Neural crest cell (in vitro differentiated cells): ENCODE measurements at places on chromosomes 16 and 17. TPM values are rescaled to one million over a fixed set of nuclear protein-coding genes. Genes with fewer than 3 reads are reported as not detected.

Gene TP53TG3B
- total RNA-seq, result not detected in 2 replicates

DNA sequence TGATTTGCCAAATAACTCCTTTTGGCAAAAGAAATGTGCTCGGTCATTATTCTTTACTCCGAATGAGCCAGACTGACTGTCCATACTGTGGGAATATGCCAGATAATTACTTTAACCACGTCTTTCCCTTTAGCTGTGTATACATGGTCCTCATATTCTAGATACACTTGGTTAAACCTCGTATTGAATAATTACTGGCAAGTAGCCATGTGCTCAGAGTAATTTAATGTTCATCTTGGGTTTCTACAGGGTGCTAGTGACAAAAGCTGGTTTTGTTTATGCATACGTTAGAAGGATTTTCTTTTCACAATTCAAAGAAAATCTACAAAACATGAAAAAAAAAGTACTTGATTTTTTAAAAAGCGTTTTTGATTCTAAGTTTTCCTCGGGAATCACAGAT lies 540.3 kb downstream of the KCNJ2 start:
- no peak for DNase-seq
- no peak overlapping the region for H3K27ac ChIP-seq
- no peaks in the 10 kb centered on the region for H3K4me1 ChIP-seq
- no peaks in the 10 kb centered on the region for H3K27me3 ChIP-seq
- peaks cover 3% of the 10 kb centered on the region for H3K36me3 ChIP-seq
- no peak overlapping the region for H3K4me3 ChIP-seq

Gene CTRL
- total RNA-seq, result 2.5 and 3.0 TPM in 2 replicates

GRCh38 chr17:44911133-44912001 lies 3.9 kb downstream of the GFAP start:
- H3K36me3 ChIP-seq, result no peaks in the 10 kb centered on the region
- peak overlapping the region; percentile 15 for H3K4me3 ChIP-seq
- H3K27me3 ChIP-seq, result peaks cover 24% of the 10 kb centered on the region
- peaks cover 24% of the 10 kb centered on the region for H3K4me1 ChIP-seq

DNA sequence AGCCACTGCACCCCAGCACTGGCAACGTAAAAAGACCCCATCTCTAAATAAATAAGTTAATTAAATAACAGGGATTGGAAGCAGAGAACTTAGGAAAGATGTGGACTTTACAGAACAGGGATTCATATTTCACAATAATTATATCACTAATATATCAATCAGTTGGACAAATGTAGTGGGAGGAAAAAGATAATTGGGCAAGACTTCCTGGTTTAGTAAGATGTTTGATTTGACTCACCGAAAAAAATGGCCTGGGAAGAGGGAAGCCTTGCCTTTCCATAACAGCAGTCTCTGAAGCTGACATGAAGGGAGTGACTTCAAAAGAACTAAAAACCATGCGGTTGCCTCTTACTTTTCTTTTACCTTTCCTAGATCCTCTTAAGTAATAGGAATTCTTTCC lies 15.2 kb upstream of the C17orf78 start:
- H3K36me3 ChIP-seq, result peaks cover 11% of the 10 kb centered on the region
- no peak for DNase-seq
- no peak overlapping the region for H3K27ac ChIP-seq
- H3K27me3 ChIP-seq, result no peaks in the 10 kb centered on the region

DNA sequence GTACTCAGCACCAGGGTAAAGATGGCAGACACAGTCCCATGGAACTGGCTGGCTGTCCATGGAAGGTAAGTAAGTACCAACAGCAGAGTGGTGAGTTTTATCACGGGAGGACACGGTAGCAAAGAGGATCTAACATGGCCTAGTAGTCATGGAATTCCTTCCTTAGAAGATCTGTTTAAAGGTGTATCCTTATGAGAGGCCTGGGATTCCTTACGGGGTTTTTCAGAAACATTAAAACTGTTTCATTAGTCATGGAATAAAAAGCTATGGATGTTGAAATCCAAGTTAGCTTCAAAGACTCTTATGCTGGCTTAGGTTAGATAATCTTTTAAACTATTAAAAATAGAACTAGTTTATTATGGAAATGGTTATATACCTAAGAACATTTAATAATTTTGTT lies 7.4 kb downstream of the FTO start:
- H3K4me1 ChIP-seq, result peaks cover 12% of the 10 kb centered on the region
- no peak overlapping the region for H3K27ac ChIP-seq
- no peak overlapping the region for H3K4me3 ChIP-seq
- DNase-seq, result no peak

Gene GRIN2A
- total RNA-seq, result 0.09 and 0.48 TPM in 2 replicates

DNA sequence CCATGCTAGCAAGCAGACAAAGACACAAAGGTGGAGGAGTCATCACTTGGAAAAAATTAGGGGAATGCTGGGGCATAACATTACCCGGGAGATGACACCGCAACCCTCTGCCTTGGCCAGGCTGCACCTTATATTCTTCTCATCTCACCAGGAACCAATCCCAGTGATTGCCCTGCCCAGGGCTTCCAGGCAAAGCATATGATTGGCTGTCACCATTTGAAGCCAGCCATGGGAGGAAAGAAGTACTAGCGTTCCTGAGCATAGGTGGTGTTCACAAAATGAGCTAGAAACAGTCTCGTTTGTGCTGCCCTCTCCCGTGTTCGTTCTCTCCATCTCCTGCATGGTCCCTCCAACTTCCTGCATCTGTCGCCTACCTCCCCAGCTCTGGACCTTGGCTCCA lies 29.6 kb downstream of the TEKT5 start:
- H3K4me3 ChIP-seq, result no peak overlapping the region
- H3K36me3 ChIP-seq, result no peaks in the 10 kb centered on the region
- H3K4me1 ChIP-seq, result no peaks in the 10 kb centered on the region
- no peak for DNase-seq

DNA sequence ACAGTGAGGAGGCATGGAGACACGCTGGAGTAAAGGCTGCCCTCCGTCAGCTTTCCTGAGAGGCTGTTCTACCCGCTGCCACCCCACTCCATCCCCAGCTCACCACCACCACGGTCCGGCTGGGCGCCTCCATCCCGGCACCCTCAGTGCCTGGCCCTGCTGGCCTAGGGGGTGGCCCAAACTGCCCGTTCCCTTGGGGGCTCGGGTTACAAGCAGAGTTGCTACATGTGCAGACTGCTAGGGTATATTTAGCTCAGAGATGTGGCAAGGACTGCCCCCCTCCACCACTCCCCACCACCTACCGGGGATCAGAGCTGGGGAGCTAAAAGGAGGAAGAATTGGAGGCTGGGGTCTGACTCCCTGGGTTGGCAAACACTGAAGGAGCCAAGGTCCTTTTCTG lies 4.1 kb downstream of the CACNB1 start:
- H3K27ac ChIP-seq, result no peak overlapping the region
- DNase-seq, result no peak
- peaks cover 22% of the 10 kb centered on the region for H3K4me1 ChIP-seq
- H3K27me3 ChIP-seq, result no peaks in the 10 kb centered on the region
- peak overlapping the region; percentile 54 for H3K4me3 ChIP-seq
- H3K36me3 ChIP-seq, result peaks cover 5% of the 10 kb centered on the region

GRCh38 chr16:66251476-66252160 lies 114.9 kb upstream of the CDH5 start:
- peaks cover 30% of the 10 kb centered on the region for H3K27me3 ChIP-seq
- H3K4me3 ChIP-seq, result peak overlapping the region; percentile 35
- peak overlapping the region; percentile 72 for H3K27ac ChIP-seq
- H3K4me1 ChIP-seq, result peaks cover 18% of the 10 kb centered on the region
- H3K36me3 ChIP-seq, result no peaks in the 10 kb centered on the region
- no peak for DNase-seq

DNA sequence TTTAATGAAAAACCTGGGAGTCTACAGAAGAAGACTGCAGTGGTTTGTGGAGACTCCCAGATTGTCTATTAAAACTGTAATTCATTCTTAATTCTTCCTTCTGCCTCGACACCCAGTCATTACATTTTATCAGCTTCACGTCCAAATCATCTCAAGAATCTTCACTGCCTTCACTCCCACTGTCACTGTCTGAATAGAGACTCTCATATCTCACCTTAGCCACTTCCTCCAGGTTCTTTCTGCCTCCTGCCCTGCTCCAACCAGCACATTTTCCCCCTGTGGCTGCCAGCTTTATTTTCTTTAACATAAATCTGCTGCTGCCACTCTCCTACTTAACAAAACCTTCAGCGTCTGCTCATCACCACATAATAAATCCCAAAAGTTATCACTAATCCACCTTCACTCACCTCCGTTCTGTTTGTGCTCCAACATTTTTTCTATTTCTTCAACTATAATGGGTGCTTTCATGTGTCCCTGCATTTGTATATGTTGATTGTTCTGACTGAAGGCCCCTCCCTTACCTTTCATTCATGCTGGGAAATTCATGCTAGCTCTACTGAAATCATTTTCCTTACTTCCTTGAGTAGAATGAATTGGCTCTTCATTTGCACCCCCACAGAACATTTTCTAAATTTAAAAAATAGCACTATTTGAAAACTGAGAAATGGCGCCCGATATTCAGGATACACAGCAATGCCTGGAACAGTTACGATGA lies 38.9 kb downstream of the KCNJ2 start:
- H3K4me1 ChIP-seq, result peaks cover 21% of the 10 kb centered on the region

- DNase-seq, result no peak
- H3K4me3 ChIP-seq, result no peak overlapping the region
- peaks cover 28% of the 10 kb centered on the region for H3K4me1 ChIP-seq
Observed at GRCh38 chr17:79864147-79864546, 24.9 kb upstream of the CBX4 start.

- no peak overlapping the region for H3K4me3 ChIP-seq
- H3K27me3 ChIP-seq, result peaks cover 91% of the 10 kb centered on the region
- no peak overlapping the region for H3K27ac ChIP-seq
- no peaks in the 10 kb centered on the region for H3K36me3 ChIP-seq
Observed at GRCh38 chr17:48148029-48148770, 40.6 kb downstream of the SNX11 start.

DNA sequence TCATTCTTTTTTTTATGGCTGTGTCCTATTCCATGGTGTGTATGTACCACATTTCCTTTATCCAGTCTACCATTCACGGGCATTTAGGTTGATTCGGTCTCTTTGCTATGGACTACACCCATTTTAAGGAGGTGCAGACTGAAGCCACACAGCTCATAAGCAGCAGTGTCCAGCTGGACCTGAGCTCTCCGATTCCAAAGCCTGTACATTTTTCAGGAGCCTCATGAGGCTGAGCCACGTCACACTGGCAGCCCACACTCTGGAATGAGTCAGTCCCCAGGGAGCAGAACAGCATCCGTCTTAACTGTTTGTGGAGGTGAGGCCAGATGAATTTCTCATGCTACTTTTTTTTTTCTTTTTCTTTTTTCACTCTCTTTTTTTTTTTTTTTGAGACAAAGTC lies 116.1 kb downstream of the C16orf95 start:
- no peak for DNase-seq
- H3K4me3 ChIP-seq, result no peak overlapping the region
- no peak overlapping the region for H3K27ac ChIP-seq
